T-helper 17 cell (primary cell): ENCODE measurements at places on chromosomes 1 and 21.

GRCh38 chr1:228902781-228903433 lies 167.6 kb downstream of the RHOU start:
- DNase-seq: no peak

DNA sequence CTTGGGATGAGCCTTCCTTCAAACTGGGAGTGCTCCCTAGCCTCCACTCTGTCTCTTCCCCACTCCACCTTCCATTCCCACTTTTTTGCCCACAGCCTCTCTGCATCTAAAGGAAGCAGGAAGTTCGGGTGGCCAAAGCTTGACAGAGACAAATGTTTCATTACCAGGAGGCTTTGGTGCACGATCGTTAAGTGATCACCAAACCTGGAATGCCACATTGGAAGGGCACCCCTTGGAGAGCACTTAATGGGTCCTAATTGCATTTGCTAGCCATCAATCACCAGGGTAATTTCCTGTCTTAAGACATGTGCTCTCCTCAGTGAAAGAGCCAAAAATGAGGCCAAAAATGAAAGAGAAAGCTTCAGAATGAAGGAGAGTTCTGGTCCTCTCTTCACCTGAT lies 206.5 kb downstream of the TNR start:
- DNase-seq: no peak

GRCh38 chr1:14929547-14930246 lies 223.8 kb upstream of the TMEM51 start:
- DNase-seq: no peak

- no peak for DNase-seq
These were observed 351.1 kb downstream of the CAMTA1 start for GRCh38 chr1:7136166-7136953.

GRCh38 chr1:15900662-15901279 lies 53.3 kb downstream of the SPEN start:
- DNase-seq: no peak

- no peak for DNase-seq
These were observed 626 bp downstream of the CXADR start for GRCh38 chr21:17513214-17514123.

- no peak for DNase-seq
These were observed 11.5 kb upstream of the COL16A1 start for GRCh38 chr1:31715087-31715872.

DNA sequence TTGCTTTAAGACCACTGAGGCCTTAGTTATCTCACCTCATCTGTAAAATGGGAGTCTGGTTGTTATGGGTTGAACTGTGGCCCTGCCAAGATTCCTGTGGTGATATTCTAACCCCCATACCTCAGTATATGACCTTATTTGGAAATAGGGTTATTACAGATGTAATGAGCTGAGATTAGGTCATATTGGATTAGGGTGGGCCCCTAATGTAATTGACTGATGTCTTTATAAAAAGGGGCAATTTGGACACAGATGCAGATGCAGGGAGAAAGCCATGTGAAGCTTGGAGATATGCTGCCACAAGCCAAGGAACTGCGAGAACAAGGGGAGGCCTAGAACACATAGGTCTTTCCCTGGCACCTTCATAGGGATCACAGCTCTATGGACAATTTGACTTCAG lies 3.9 kb downstream of the C1orf87 start:
- no peak for DNase-seq

- no peak for DNase-seq
These were observed 39.8 kb upstream of the HNRNPU start for GRCh38 chr1:244904119-244904518.

- DNase-seq: no peak
These were observed 73.7 kb downstream of the SPATA46 start for GRCh38 chr1:162303004-162303344.

- DNase-seq: no peak
These were observed 29.2 kb downstream of the FMO1 start for GRCh38 chr1:171277534-171277933.

DNA sequence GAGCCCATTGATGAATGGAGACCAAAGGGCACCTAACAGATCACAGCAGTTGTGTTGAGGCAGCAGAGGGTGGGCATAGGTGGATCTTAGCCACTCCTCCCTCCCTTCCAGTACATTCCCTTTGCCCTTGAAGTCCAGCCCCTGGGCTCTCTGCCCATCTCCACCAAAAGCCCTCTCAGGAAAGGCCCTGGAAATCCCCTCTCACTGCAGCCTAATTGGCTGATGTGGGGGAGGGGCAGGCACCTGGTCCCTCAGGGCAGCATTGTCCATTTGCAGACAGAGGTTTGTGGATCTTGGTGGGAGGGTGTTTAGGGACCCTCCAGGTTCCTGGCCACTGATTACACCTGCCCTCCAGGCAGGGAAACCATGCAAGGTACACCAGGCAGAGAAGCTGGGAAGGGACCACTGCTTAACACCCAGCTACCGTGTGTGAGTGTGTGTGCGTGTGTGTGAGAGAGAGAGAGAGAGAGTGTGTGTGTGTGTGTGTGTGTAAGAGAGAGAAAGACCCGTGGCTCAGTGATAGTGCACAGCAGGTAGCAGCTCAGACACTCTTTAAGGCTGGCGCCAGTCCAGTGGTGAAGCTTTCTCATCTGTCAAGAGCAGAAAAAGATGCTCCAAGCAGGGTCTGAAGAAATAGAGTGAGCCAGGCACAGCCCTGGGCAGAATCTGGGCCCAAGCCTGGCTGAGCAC lies 71.1 kb downstream of the MATN1 start:
- DNase-seq: no peak

GRCh38 chr1:10901891-10902805 lies 105.7 kb upstream of the CASZ1 start:
- no peak for DNase-seq

- DNase-seq: no peak
These were observed 156.9 kb upstream of the NBPF11 start for GRCh38 chr1:148308832-148309458.

GRCh38 chr1:220564216-220564615 lies 36.3 kb downstream of the MARK1 start:
- no peak for DNase-seq

DNA sequence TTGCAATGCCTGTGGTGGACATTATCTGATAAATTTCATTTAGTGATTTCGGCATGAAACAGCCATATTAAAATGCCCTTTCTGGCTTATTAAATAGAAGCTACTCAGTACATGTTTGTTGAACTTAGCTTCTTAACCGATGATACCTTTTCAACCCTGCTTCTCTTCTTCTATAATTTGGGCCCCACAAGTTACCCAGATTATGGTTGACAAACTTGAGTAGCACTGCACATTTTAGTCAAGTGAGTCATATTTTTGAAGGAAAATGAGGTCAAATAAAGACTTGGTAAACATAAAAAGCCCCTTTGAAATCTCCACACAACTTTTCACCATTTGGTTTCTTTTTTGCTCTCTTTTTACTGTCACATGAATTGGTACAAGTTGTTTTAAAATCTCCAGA lies 33.8 kb downstream of the GIPC2 start:
- DNase-seq: no peak

- no peak for DNase-seq
These were observed 145.5 kb downstream of the NUF2 start for GRCh38 chr1:163467289-163467688.

- no peak for DNase-seq
These were observed 2.7 kb downstream of the USP25 start for GRCh38 chr21:15732290-15732995.

GRCh38 chr1:8423269-8423691 lies 105.4 kb downstream of the SLC45A1 start:
- DNase-seq: peak; percentile 18

DNA sequence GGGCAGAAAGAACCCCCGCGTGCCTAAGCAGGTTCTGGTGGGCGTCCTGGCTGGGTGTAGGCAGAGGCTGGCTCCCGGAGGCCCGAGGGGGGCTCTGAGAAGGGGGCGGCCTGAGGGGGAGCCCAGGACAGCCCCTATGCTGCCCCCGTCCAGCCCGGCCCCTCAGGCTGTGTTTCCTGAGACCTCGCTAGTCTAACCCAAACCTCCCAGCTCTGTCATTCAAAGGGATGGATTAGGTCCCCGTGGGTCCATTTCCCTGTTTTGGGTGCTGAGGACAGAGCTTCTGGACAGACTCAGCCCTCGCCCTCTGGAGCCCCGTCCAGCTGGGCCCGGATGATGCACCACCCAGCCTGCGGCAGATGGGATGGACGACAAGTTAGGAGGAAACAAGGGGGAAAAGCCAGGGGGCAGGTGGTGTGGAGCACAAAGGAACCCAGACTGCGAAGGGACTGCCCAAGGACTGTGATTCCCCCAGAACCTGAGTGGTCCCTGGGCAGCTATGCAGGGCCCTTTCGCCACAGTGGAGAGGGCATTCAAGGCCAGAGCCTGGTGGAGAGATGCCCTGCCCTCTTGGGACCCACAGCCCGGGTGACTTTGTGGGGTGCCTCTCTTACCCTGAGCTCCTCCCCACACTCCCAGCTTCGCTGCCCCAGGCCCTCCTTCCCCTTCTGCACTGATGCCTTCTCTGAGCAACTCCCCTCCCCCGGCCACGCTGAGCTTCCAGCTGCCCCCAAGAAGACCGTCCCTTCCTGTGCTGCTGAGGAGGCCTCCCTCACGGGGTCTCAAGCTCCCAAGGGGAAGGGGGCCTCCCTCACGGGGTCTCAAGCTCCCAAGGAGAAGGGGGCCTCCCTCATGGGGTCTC lies 2.8 kb downstream of the HES4 start:
- no peak for DNase-seq

- no peak for DNase-seq
These were observed 107.6 kb downstream of the NOS1AP start for GRCh38 chr1:162177126-162177525.

DNA sequence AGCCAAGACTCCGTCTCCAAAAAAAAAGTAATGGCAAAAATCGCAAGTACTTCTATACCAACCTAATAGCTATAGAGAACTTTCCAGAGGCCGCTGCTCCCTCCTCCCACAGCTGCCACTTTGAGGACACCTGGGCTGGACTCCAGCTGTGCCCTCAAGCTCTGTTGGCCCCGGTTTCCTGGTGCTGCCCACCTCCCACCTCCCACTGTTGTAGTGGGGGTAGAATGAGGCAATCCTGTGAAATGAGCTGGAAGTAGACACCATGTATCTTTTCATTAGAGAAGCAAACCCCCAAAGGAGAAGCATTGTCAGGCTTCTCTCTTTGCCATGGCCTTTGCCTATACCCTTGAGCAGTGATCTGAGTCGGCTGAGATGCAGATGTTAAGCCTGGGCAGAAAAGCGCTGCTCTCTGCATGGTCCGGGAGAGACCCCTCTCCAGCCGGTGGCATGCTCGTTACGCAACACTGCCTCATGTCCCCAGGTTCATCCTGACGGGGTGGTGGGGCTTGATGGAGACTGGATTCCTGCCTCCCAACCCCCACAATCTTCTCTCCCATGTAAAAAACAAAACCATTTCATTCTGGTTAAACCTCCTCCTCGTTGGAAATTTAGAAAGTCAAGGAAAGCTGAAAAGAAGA lies 39.7 kb downstream of the SIM2 start:
- no peak for DNase-seq
